DMS79 (cell line): ENCODE measurements at places on chromosomes 7 and 10.
A peak's percentile ranks its signal among the peaks of the same experiment; 100 is the strongest.

- DNase-seq = no peak
These were observed 9.3 kb upstream of the PDLIM1 start for GRCh38 chr10:95300022-95300539.

DNA sequence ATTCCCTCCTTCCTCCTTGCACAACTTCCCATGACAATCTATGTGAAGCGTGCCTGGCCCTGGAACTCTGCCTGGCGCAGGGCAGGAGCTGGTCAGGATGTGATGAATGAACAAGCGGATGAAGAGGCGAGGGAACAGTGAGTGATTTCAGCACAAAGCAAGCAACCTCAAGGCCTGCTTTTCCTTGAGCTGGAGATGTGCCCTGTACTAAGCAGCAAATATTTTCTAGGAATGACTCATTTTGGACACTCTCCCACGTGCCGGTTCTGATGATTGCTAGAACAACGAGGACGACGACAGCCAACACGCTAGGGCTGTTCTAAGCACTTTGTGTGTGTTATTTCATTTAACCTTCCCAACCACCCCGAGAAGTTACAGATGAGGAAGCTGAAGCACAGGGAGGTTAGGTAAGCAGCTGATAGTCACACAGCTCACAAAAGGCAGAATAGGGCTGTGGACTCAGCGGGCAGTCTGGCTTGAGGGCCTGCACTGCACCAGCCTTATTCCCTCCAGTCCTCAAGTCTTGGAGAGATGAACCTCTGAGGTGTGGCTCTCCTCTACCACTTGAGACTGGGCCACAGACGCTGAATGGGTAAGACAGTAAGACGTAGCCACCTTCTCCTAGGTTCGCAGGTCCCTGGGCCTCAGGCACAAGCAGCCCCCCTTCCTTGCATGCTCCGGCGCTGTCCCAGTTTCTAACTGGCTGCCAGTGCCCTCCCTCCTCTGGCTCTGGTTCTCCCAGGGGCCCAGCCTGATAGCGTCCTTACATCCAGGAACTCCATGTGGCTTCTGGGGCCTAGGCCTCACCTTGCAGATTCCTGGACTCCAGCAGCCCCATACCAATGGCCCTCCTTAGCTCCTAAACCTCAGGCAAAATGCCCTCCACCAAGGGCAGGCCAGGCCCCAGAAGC is 59.0 kb downstream of the YKT6 start:
- DNase-seq = no peak

DNA sequence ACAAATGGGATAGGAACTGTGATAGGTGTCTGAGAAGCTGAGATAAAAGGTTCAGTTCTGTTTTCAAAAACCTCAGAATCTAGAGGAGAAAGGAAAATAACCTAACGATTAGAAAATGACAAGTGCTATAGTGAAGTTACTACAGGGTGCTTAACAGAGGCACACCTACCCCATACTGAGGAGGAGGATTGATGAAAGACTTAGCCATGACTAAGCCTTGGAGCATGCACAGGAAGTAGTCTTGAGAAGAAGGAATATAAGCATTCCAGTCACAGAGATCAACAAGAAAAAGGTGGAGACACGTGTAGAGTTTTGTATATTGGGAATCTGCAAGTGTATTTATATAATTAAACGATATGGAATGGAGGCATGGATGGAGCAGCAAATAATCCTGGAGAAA is 1225.5 kb upstream of the CELF2 start:
- no peak for DNase-seq

DNA sequence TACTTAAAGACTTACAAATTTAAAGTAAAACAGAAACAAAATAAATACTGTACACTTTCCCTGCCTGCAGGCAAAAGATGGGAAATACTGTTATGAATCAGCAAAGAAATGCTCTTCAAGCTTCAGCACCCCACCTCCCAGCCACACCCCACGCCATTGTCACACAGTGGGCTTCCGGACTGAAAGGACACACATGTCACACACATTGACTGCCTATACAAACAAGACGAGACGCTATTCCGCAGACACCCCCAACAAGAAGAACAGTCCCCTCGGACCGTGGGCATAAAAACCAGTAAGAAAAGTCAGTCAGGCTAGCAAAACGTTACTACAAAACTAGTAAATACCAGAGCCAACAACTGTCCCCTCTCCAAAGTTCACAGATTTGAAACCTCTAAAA is 22.2 kb upstream of the PARP12 start:
- DNase-seq = no peak

DNA sequence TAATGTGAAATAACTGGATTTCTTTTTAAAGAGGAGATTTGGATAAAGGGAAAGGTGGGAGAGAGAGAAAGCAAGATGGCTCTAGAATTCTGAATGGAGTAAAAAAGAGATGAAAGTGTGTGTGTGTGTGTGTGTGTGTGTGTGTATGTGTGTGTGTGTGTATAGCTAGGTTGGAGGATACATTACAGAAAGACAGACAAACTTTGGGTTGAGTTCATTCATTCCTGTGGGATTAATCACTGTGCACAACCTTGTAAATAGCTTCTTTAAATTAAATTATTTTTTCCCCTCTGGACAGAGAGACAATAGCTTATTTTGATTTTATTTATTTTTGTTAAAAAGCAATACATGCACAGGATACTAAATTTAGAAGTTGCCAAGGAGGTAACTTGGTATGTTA is 7.5 kb downstream of the ASB4 start:
- no peak for DNase-seq

DNA sequence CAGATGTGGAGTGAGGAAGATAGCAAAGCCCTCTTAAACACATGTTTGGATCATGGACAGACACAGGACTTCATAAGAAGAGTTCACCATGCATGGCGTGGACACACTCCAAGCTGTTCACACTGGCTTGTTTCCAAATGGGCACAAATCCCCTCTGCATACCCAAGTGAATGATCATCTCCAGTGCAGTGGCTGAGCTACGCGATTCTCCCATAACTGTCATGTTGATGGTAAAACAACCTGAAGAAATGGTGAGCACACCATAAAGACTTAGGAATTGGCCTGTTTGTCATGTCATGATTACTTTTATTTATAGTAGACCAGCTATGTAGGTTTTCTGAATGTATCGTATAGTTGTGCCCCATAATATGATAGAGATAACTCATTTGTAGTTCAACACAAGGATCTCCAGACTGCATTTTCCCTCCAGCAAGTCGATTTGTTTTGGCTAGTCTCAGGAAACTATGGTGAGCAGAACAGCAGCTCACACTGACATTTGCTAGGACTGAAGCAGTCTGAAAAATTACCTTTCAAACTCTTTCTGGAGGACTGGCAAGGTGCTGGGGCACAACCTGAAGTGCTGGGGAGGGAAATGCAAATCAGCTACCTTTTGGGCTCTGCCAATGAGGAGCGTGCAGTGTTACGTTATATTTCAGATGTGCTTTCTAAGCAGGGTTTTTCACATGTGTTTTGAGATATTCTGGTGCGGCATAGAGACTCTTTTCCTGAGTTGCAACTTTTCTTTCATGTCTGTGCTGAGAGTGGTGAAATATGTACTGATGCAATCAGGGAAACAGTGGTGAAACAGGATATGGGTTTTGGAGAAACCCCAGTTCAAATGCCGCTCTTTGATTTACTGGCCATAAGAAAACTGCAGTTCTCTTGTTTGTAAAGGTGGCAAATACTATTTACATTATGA is 629.6 kb upstream of the DPP6 start:
- DNase-seq = no peak

- DNase-seq = no peak
These were observed 135.9 kb upstream of the ASAH2 start for GRCh38 chr10:50387007-50387731.

- peak; percentile 42 for DNase-seq
These were observed 82.3 kb downstream of the ZEB1 start for GRCh38 chr10:31401287-31401686.

DNA sequence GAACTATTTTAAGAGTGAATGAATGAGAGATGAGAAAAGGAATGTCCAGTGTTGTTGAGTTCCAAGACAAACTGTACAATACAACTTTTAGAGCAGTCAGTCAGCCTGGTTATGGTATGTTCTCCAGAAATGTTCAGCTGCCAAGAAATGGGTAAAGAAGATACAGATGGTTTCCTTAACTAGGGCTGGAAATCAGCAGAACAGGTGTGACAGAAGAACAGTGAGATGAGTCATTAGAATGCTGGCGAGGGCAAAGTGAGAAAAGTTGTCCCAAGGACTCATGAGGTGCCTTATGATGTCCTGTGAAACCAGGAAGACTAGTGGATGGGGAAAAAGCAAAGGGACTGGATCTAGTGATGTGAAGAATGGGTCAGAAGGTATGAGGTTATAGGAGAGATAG is 20.8 kb upstream of the SEPTIN7 start:
- DNase-seq = no peak

GRCh38 chr10:14761372-14761771 is 13.3 kb downstream of the FAM107B start:
- no peak for DNase-seq

- no peak for DNase-seq
These were observed 6.3 kb downstream of the SLC39A12 start for GRCh38 chr10:17958049-17958448.
